ENCODE measurements at places on chromosomes 5 and 9.

DNA sequence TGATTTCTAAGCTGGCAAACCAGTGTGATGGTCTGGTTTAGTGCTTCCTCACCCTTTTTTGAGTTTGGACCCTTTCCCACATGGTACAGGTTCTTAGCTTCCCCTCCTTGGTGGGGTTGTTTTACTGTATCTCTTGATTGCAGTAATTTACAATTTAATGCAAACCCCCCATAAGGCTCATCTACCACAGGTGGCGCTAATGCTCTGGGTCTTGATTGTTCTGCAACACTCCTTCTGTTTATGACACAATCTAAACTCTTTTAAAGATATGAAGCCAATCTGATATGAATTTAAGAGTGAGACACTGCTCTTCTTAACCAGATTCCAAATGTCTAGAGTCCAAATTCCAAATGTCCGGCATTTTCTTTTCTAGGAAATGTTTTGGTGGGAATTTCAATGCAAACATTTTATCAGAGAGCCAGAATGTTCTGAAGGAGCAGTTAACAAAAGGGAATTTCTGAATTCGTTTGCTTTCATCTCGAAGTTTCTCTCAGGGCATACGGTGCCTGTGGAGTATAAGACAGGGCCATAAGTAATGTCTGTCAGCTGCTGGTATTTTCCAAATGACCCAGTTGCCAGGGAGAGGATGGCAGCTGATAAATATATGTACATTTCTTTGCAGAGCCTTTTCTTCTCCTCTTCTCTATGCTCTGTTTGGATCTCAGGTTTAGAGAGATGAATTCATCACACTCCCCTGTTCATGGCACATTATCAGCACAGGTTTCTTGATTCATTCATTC, 246.8 kb downstream of the ARHGAP26 start:
- DNase-seq: no peak

DNA sequence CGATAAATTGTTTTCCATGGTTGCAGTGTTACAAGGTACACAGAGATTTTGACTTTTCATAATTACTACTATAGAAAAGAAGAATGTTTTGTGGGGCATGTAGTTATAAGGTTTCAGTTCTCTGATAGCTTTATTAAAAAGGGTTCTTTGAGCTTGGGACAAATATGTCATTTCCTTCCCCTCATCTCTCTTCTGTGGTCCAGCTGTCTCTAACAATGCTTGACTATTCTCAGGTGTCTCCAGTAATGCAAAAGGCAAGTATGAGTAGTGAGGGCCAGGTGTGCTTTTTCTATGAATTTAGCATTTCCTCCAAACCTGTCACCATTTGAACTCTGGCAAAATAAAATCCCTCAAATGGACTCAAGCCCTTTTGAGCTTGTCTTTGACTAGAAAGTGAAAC, 84.3 kb downstream of the SLF1 start:
- DNase-seq: no peak

- peak; percentile 54 for DNase-seq
Measured at GRCh38 chr9:13110766-13111417, 168.6 kb downstream of the MPDZ start.

DNA sequence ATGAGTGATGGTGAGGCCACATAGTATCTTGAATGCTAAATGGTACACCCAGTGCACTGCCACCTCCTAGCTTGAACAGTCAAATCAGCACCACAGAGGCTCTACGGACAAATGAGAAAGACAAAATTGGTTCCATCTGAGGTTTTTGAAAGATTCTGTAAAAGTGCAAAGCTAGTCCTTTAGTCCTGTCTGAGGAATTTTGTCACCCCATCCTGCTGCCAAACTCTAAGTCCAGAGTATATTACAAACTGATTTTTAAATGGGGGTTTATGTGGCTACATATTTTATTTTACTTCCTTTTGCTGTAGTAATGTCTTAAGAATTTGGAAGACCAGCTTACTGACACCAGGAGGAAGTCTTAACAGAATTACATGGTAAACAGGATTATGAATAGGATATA, 7.7 kb downstream of the FREM1 start:
- no peak for DNase-seq

- no peak for DNase-seq
Measured at GRCh38 chr5:90844931-90845330, 286.3 kb downstream of the ADGRV1 start.

DNA sequence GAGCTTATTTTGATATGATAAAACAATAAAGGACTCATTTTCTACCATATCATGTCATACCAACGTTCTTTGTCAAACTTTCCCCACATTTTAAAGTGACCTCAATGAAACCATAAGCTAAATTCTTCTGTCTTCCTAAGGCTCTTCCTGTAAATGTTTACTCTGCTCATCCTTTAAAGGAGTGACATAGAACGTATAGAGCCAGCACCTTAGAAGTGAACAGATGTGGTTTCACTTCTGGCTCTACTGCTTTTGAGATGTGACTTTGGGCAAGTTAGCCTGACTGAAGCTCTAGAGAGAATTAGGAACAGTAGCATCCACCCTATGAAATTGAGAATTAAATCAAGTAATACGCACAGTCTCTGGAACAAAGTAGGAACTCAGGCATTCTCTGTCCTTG, 24.1 kb downstream of the SAR1B start:
- DNase-seq: no peak

- DNase-seq: no peak
Measured at GRCh38 chr9:106179191-106179590, 484.9 kb downstream of the TMEM38B start.

- no peak for DNase-seq
Measured at GRCh38 chr5:173660481-173661280, 44.2 kb upstream of the BOD1 start.

- DNase-seq: no peak
Measured at GRCh38 chr9:12554636-12555035, 138.5 kb upstream of the TYRP1 start.

DNA sequence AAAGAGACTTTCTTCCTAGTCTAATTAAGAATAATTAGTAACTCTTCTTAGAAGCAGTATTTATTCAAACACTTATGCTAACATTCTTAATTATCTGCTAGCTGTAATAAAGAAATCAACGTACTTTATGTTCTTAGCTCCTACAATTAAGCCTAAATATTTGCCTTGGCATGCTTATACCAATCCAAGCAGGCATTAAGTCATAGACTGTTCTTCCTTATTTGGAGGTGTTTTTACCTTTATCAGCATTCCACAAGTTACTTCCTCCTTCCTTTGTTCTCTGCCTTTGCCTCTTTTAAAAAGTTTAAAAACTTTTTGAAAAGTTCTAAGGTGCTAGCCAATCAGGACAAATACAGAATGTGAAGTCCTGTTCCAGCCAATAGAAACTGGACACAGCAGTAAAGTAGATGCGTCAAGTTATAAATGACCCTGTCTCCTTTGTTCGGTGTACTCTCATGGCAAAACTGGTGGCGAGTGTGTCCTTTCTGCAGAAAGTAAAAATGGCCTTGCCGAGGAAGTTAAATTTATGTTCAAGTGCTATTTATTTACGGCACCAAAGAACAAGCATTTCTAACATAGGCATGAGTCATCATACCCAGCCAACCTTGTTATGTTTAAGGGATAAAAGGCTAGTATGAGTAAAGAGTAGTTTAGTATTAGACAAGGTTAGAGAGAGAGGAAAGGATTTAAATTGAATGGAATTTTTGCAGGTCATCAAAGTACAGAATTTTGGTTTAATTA, 58.6 kb downstream of the GPBP1 start:
- no peak for DNase-seq

- no peak for DNase-seq
Measured at GRCh38 chr5:40078898-40079575, 600.7 kb upstream of the PTGER4 start.

GRCh38 chr5:115641948-115642347, 16.1 kb upstream of the TMED7 start:
- DNase-seq: no peak

DNA sequence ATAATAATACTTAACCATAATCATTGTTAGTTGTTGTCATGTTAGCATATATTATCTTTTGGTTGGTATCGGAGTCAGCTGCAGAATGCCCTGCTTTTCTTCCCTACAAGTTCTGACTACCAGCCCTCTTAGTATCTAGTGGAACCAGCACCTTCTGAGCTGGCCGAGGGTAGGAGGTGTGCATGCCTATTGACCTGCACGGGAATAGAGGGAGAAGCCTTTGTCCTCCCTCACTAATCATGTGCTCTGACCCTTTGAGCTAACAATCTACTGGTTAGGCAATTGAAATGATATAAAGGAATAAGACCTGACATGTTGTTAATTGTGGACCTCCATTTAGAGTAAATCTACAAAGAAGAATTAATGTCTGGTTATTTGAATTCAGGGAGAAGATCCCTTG, 4.1 kb downstream of the PCSK5 start:
- DNase-seq: no peak

- DNase-seq: no peak
Measured at GRCh38 chr9:123072407-123072995, 39.0 kb downstream of the GPR21 start.

GRCh38 chr5:123753937-123754891, 242.2 kb downstream of the CSNK1G3 start:
- no peak for DNase-seq

- DNase-seq: no peak
Measured at GRCh38 chr5:132749506-132749905, 2.3 kb downstream of the CCNI2 start.

GRCh38 chr5:161804263-161804662, 43.7 kb upstream of the GABRA1 start:
- no peak for DNase-seq

DNA sequence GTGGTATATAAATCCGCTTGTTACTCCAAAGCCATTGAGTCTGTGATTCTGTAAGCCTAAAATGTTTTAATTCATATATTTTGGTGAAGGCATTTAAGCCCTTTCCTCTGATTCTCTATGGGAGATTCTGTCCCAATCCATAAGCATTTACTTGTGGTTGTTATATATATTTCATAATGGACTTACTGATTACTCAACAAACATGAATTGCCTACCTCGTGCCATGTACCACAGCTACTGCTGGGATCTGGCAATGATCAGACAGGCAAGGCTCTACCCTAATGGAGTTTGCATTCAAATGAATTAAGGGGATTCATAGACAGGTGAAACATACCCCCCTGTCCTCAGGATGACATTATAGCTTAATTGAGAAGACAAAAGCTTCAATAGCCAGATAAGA, 54.5 kb downstream of the C9orf152 start:
- no peak for DNase-seq

GRCh38 chr9:27347889-27348288, 50.9 kb upstream of the EQTN start:
- DNase-seq: no peak

DNA sequence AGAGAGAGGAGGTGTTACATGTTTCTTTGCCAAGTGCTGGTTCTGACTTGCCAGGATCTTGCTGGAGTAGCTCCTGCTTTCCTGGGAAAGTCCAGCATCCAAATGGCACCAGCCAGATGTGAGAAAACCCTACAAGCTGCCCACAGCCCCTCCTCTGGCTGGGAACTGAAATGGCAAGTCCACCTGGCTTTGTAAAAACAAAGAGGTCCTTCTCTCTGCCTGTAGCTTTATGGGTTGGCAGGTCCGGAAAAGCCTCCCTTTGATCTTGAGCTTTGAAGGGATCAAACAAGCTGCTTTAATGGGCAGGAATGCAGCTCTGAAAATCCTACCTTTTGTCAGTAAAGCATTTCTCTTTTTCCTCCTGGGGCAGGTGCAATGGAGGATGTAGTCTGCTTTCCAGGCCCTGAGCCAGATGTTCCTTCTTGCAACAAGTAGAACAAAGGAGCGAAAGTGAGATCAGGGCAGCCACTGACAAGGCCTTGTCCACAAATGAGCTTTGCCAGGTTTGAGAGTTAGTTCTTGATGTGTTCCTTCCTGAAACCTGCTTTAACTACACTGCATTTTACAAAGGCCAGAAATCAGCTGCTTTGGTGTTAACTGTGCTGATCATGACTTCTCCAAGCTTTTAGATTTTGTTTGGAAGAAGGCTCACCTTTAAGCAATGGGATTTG, 456.7 kb downstream of the ZNF608 start:
- no peak for DNase-seq

GRCh38 chr9:19028835-19029451, 4.1 kb downstream of the SAXO1 start:
- no peak for DNase-seq

DNA sequence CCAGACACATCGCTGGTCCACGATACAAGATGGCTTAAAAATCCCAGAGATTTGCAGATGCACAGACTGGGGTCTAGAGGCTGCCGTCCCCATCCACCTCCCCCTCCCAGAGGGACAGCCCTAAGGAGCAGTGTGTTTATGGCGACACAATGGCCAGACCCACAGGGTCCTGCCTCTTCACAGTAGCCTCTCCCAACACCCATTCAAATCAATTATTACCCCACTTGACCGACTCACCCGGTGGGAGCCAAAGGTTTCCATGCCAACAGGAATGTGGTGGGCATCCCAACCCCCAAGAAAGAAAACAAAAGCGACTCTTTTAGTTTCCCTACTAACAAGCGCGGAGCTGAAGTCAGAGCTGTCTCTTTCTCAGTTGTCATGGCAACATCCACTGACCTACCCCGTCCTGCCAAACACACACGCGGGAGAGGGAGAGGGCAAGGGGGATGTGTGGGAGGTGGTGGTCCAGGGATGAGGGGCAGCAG, 209.0 kb downstream of the TTLL11 start:
- no peak for DNase-seq

DNA sequence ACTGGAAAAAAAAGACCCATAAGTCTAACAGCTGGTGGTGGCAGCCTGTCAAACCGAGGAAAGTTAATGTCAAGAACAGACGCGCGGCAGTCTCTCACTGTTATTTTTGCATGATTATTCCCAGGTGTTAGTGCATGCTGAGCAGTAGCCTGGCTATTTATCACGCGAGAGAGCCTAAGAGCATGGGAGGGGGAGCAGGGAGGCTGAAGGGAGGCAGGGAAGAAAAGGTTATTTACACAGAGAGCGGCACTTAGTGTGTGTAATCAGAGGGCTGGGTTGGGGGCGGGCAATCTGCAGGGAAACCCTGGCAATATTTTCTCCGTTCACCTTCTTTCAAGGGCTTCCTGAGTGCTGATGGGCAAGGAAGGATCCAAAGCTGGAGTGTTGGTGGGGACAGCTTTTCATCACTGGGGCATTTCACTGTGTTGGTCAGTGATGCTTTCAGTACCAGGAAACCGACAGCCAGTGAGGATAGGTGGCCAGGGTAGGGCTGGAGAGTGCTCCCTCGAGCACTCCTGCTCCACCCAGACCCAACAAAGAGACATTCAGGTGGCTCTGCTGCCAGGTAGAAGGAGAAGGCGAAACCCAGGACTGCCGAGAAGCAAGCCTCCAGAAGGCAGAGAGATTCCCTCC, 39.6 kb downstream of the ZNF608 start:
- no peak for DNase-seq

- DNase-seq: no peak
Measured at GRCh38 chr5:157772127-157772526, 28.6 kb downstream of the LSM11 start.

GRCh38 chr5:151897896-151898295, 26.8 kb downstream of the GLRA1 start:
- no peak for DNase-seq

Data from right lobe of liver (tissue), 6 donors.